ENCODE measurements at places on chromosomes 4 and X.

- DNase-seq: no peak
Observed at GRCh38 chrX:74781507-74782034, 143.7 kb downstream of the NEXMIF start.

DNA sequence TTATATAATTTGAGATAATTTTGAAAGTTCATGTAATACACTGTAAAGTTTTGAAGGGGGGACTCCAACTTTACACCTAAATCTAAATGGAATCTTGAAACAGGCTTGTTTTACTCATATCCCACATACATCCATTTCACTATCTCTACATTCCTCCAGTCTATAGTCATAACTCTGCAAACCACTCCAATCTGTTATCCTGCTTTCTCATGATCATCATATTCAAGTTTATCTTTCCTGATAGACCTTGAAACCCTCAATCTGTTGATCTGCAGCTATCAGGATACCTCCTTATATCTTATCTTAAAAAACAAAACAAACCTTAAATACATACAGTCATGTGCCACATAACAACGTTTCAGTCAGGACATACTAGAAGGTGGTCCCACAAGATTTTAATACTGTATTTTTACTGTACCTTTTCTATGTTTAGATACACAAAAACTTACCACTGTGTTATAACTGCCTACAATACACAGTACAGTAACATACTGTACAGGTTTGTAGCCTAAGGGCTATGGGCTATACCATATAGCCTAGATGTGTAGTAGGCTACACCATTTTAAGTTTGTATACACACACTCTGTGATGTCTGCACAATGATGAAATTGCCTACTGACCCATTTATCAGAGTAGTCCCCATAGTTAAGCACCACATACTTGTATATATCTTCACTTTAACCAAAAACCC is 14.0 kb downstream of the CHIC2 start:
- no peak for DNase-seq

DNA sequence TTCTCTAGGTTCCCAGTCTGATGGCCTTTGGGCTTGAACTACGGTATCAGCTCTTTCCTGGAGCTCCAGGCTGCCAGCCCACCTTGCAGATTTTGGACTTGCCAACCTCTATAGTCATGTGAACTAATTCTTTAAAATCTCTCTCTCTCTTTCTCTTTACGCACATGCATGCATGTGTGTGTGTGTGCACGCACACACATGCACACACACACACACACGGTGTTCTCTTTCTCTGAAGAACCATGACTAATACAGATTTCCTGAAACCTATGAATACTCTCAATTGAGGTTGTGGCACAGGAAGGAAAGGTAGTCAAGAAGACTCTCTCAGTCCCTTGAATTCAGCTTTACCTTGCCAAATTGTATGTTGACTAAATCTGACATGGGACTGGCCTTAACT is 6.2 kb upstream of the ZCCHC13 start:
- DNase-seq: no peak

DNA sequence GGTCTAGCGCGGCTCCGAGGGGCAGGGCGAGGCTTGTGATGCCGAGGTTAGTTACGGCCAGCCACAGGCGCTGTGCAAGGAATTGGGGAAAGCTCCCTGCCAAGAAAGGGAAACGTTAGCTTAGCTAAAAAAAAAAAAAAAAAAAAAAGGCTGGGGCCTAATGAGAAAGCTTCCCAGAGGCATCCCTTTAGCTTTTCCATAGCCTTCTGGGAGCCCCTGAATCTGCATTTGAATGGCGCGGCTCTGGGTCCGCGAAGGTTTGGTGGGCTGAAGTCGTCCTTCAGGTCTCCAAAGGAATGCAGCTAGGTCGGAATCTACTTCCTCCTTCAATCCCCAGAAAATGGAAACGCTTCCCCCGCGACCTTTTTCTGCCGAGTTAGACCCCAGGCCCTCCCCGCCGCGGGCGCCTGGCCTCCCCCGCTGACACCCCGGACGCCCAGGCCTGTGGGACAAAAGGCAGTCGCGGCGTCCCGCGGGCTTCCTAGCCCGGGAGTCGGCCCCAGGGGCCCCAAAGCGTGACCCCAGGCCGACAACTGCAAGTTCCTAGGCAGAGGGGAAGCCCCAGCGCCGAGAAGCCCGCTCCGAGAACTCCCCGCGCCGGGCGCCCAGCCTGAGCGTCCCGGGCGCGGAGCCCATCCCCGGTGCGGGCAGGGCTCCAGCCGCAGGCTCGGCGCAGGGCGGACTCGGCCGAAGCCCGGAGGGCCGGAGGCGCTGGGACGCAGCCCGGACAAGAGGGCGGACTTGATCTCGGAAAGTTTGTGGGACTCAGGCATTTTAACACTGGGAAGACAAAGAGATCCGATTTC is 605 bp upstream of the FAT1 start:
- DNase-seq: no peak

- no peak for DNase-seq
Observed at GRCh38 chr4:56444719-56445118, 8.7 kb downstream of the PAICS start.

DNA sequence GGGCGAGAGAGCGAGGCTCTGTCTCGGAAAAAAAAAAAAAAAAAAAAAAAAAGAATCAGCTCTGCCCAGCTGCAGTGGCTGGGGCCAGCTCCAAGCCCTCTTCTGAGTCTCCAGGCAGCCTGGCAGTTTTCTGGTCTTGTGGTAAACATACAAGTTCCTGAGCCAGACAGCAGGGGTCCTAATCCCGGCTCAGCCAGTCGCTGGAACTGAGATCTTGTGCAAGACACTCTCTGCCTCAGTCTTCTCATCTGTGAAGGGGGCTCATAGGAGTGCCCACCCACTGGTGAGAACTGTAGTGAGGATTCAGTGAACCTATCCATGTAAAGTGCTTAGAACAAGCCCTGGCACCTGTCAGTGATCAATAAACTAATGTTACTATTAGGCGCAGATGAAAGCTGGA is 41.8 kb downstream of the C4orf50 start:
- no peak for DNase-seq

- DNase-seq: no peak
Observed at GRCh38 chrX:14590693-14591424, 61.5 kb downstream of the GLRA2 start.

- no peak for DNase-seq
Observed at GRCh38 chrX:101206471-101206870, 13.1 kb upstream of the DRP2 start.

- DNase-seq: no peak
Observed at GRCh38 chrX:148500423-148501385, at the start of gene AFF2. TSS of gene AFF2 (plus strand) at chrX:148500617. CDS start at chrX:148501098, 481 bp downstream.
